ENCODE measurements at places on chromosomes 1 and 21. TPM values are rescaled to one million over a fixed set of nuclear protein-coding genes. Genes with fewer than 3 reads are reported as not detected.

PIGM gene
- total RNA-seq, result 5.0 TPM

LEMD1 gene
- total RNA-seq, result not detected

CDA gene
- 41.1 TPM for total RNA-seq

TRIM17 gene
- not detected for total RNA-seq

FCGR3A gene
- not detected for total RNA-seq

All from A549 treated with DMSO at 1 μM for 4 hours (cell line).